ENCODE measurements at places on chromosomes 13 and 19. TPM values are rescaled to one million over a fixed set of nuclear protein-coding genes. Genes with fewer than 3 reads are reported as not detected.

Gene OR7A5
- polyA plus RNA-seq: not detected

Gene RNF113B
- not detected for polyA plus RNA-seq

Gene ZNF93
- 9.3 TPM for polyA plus RNA-seq

Gene PEPD
- 43.4 TPM for polyA plus RNA-seq

Gene FPR1
- polyA plus RNA-seq: 1.6 TPM

Gene KIR2DL1
- polyA plus RNA-seq: not detected

Gene LHB
- polyA plus RNA-seq: not detected

Gene PCSK4
- 1.9 TPM for polyA plus RNA-seq

Gene GNA15
- polyA plus RNA-seq: 2.6 TPM

Gene MPND
- 17.3 TPM for polyA plus RNA-seq

Gene ATP13A1
- polyA plus RNA-seq: 36.3 TPM

Gene ZNF878
- 0.31 TPM for polyA plus RNA-seq

Gene CABP5
- not detected for polyA plus RNA-seq

Gene PEX11G
- 4.0 TPM for polyA plus RNA-seq

Gene SYCN
- not detected for polyA plus RNA-seq

Gene ICAM4
- polyA plus RNA-seq: 0.45 TPM

Gene TPTE2
- polyA plus RNA-seq: not detected

Gene HSPB6
- polyA plus RNA-seq: 816 TPM

Gene PABPC3
- polyA plus RNA-seq: 0.39 TPM

Gene ATP8B3
- polyA plus RNA-seq: 1.1 TPM

Gene LDLR
- polyA plus RNA-seq: 20.4 TPM

Gene NLRP5
- not detected for polyA plus RNA-seq

Gene APOC4
- polyA plus RNA-seq: not detected

Gene ERICH6B
- 1.3 TPM for polyA plus RNA-seq

Gene ZNF568
- 47.8 TPM for polyA plus RNA-seq

Gene CACNG7
- polyA plus RNA-seq: not detected

Gene HNRNPA1L2
- polyA plus RNA-seq: 9.7 TPM

Gene KCTD15
- 39.0 TPM for polyA plus RNA-seq

Gene CGB8
- polyA plus RNA-seq: not detected

Gene TINCR
- polyA plus RNA-seq: 0.86 TPM

Gene ZNF324B
- polyA plus RNA-seq: 4.0 TPM

Gene PSG3
- not detected for polyA plus RNA-seq

Gene CRTC1
- 19.2 TPM for polyA plus RNA-seq

Gene THSD1
- 20.8 TPM for polyA plus RNA-seq

Gene ZMYM2
- 44.9 TPM for polyA plus RNA-seq

Gene SERPINE3
- polyA plus RNA-seq: 0.14 TPM

Gene CEACAM16
- 1.0 TPM for polyA plus RNA-seq

Gene CKM
- polyA plus RNA-seq: 4,137 TPM

Gene KIR2DL4
- not detected for polyA plus RNA-seq

Gene LRRC8E
- polyA plus RNA-seq: not detected

All from hindlimb muscle (tissue), 1 donor.